ENCODE measurements at places on chromosomes 7 and 10.

DNA sequence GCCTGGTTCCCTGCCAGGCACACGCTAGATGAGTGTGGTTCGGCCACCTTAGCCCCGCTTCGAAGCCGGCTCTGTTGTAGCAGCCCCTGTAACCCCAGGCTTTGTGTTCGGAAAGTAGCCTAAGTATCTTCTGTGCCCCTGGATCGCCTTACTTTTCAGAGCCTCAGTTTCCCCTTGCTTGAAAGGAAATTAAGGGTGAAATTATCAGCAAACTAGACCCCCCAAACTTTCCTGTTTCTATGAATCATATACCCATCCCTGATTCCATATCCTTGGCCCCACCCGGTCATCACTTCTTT, 312 bp downstream of the PDCD11 start:
- no peak for DNase-seq

DNA sequence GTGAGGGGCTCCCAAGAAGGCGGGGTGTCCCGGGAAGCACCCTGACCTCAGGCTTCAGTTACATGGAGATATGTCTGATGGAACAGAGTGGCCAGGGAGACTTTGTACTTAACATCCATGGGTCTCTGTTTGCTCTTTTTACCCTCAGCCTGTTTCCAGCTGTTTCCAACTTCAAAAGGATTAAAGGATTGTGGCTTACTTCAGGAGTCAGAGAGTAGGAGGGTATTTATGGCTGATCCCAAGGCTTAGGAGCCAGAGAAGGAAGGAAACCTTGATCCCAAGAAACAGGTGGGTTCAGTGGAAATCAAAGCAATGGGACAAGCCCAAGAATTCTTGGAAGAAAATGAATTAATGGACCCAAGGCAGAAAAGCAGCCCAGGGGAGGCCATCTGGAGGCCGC, 37.7 kb upstream of the ZNF438 start:
- no peak for DNase-seq

DNA sequence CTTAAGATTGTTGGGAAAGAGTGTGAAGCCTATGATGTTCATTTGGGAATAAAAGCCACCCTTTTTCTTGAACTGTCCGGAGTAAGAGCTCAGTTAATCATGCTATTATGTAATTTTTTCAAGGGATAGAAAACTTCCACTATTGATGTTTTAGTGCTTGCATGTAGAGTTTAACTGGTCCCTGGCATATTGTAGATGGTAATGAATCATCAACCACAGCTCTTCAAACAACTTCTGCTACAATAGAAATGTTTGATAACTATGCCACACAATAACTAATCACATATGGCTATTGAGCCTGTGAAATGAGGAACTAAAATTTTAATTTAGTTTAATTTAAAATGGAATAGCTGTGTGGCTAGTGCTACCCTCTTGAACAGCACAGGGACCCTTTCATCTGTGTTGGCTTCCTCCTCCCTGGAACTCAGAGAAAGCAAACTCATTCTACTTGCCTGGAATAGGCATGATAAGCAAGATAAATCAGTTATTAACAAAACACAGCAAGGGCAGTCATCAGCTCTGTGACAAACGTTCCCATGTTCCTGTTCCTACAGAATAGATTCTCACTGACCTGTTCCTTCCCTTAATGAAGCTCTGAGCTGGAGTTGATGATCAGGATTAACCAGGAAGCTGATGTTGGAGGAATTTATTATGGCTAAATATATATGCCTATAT, 4.9 kb upstream of the SRI start:
- no peak for DNase-seq

- DNase-seq = no peak
Measured at GRCh38 chr7:30503274-30504212, 1.1 kb downstream of the GGCT start.

GRCh38 chr7:19392246-19392645, 247.0 kb upstream of the FERD3L start:
- no peak for DNase-seq

- DNase-seq = no peak
Measured at GRCh38 chr7:15947754-15948153, 261.3 kb upstream of the MEOX2 start.

- DNase-seq = no peak
Measured at GRCh38 chr7:157865351-157866165, 528.8 kb downstream of the DNAJB6 start.

DNA sequence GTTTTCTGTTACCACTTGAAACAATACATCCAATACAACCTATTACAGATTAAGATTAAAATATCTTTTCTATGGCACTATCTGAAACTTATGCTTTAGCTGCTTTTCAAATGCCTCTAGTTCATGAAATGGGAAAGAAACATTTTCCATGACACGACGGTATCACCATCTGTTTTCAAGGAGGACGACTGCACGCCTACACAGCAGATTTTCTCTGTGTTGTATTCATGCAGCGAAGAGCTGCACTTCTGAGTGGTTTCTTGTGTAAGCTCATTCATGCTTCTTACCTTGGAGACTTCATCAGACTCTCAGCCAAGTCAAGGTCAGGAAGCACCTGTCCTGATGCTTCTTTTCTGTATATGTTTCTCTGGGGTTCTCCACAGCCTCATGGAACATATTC, 179.2 kb downstream of the DYNC1I1 start:
- no peak for DNase-seq

GRCh38 chr7:90726120-90726519, 130.0 kb downstream of the CDK14 start:
- DNase-seq = no peak

DNA sequence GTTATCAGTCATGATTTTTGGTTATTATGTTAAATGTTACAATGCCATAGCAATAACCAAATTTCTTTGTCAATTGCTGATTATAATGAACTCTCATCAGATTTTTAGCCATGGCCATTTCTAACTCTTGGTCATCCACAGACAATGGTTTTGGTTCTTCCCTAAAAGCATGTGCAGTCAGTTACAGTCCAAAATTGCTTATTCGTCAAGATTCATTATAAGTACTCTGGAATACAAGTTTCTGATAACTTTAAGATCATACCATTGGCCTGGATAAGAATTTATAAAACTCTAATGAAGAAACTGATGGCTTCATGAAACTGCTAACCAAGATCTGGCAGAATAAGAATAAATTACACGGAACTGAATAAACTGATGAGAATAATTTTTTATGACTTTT, 50.9 kb downstream of the PDZD8 start:
- no peak for DNase-seq

DNA sequence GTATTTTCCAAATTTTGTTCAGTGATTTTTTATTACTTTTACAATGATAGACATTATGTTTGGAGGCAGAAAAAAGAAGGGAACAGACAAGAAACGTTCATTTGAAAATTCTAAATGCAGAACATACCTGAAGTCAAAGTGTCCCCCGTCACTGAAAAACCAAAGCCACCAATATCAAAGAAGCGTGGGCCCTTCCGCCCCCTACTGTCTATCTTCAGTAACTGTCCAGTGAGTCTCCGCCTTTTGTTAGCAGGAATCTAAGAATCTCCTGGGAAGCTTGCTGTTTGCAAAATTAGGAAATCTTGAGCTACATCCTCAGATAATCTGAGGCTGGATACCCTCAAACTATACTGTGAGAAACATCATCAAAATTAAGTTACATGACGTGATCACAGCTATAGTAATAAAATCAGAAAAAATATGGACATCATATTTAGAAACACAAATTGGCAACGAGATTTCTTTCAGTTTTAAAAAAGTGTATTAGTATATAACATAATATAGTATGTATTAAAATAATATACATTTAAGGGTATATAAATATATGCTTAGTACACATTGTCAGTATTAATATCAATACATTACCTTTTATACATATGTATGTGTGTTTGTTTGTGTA, 169.3 kb upstream of the AKR1E2 start:
- no peak for DNase-seq

GRCh38 chr10:11673346-11674280, 62.2 kb upstream of the USP6NL start:
- no peak for DNase-seq

DNA sequence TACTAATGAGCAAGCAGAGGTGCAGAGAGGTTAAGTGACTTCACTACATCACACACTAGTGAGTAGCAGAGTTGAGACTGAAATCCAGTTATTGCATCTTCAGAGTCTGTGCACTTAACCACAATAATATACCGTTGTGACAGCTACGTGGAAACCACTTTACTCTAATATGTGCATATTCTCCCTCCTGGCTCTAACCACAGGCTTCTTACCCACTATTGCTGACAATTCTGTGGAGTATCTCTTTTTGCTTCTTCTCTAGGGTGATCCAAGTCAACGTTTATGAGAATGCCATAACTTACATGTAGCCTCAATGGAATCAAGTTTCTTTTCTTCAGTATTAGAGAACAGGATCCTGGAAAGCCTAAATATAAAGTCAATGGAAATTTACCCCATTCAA, 64.2 kb upstream of the MEOX2 start:
- DNase-seq = no peak

- DNase-seq = no peak
Measured at GRCh38 chr10:28903063-28903462, 225.7 kb downstream of the BAMBI start.

DNA sequence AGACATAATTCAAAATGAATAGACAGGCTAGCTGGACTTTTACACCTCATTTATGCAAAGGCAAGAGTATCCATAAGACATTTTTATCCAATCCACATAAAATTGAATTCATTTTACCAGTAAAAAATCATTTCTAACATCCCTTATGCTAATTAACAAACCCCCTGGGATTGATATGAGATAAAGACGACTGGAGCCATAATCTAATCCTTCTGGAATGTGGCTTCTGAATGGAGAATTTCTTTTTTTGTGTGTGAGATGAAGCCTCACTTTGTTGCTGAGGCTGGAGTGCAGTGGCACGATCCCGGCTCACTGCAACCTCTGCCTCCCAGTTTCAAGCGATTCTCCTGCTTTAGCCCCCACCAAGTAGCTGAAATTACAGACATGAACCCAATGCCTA, 90.4 kb downstream of the AKR1D1 start:
- no peak for DNase-seq

GRCh38 chr7:32594965-32595490, 99.7 kb downstream of the AVL9 start:
- no peak for DNase-seq

Measured in substantia nigra (tissue), 51 donors.